ENCODE measurements at places on chromosomes 2 and 18.
A peak's percentile ranks its signal among the peaks of the same experiment; 100 is the strongest.

DNA sequence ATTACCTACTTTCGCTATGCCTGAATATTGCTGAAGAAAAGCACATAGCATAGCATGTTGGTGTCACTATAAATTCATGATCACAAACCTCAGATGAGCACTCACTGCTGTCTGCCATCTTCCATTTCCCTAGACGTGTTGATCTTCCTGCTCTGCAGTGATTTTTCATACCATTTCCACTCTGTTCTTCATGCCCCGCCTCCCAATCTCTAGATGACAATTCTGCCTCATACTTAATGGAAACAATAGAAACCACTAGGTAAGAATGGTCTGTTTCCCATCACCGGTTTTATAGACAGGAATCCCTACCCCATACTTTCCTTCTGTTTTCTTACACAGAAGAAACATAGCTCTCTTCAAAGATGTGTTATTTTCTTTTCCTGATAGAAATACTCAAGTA is 63.8 kb downstream of the PIK3C3 start:
- DNase-seq: no peak

- DNase-seq: no peak
Observed at GRCh38 chr2:39156107-39156506, 35.3 kb upstream of the SOS1 start.

- no peak for DNase-seq
Observed at GRCh38 chr18:55113800-55114199, 154.5 kb upstream of the CCDC68 start.

DNA sequence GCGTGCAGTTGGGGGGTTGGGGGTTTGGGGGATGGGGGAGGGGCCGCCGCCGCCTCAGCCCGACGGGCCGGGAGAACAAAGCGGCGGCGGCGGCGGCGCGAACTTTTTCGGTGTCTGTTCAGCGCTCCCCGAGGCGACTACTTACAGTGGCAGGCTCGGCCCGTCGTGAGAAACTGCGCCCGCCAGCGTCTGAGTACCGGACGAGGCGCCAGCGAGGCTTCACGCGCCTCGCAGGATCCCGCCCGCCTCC is 172 bp downstream of the PRKD3 start:
- no peak for DNase-seq

GRCh38 chr2:210818473-210818872 is 262.1 kb downstream of the CPS1 start:
- no peak for DNase-seq

- no peak for DNase-seq
Observed at GRCh38 chr2:115303-115702, 69.0 kb upstream of the FAM110C start.

DNA sequence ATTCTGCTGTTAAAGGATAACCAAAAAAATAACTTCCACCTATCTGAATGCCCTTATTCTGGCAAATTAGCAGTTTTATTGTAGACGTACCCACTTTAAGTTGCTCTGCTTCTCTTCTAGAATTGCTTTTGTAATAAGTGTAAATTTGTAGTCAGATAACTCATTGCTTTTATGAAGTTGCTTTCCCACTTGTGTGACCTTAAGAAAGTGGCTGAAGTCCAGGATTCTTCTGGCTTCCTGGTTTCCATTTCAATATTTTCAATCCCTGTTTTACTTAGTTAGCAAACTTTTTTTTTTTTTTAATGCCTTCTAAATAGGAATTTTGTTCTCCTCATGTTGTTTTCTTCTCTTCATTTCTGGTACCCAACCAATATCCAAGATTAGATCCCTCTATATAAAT is 59.8 kb downstream of the GLS start:
- DNase-seq: no peak

- no peak for DNase-seq
Observed at GRCh38 chr2:201969938-201970785, 63.5 kb upstream of the FZD7 start.

DNA sequence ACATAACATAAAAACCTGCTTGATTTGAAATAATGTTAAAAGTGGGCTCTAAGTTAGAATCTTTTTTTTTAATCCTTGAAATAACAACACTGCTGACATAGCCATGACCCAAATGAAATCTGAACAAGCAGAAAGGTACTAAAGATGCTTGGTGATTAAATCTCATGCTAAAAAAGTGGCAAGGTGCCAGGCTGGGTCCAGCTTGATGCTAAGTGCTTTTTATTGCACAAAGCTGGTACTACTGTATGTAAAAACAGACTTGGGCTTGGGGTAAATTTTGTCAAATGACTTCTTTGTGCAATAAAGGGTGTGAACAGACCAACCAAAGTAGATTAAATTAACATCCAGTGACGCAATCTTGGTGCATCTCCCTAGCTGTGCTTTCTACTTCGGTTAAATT is 13.4 kb downstream of the BCL11A start:
- DNase-seq: no peak

DNA sequence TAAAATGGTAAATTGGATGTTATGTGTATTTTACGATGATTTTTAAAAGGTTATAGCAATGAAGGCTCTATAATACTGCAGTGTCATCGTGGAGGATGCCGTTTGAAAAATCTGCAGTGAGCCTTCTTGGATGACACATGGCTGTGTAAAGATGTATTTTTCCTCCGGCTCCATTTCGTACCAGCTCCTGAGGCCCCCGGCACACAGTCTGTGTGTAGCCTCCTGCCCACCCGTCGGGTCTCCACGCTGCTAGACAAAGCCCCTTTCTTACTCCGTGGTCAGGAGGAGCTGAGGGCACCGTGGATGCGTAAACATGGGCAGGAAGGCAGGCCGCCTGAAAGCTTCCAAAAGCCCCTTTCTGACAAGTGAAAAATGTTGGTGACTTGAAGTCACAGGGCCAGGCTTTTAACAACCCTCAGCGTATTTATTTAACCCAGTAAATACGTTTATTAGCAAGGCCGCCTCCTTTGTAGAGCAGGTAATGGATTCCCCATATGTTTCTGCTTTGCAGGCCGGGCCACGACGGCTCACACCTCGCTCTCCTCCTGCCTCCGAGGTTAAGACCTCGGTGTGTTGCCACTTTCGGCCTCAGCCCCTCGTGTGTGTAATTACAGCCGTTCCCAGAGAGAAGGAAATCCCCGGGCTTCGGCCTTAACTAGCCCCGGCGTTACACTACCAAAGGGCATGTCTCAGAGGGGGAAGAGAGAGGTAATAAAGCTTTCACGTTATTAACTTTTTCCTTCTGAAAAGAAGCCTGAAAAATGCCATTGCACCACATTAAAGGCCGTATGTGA is 72.8 kb downstream of the DDX1 start:
- no peak for DNase-seq

- no peak for DNase-seq
Observed at GRCh38 chr2:1823187-1824169, 79.2 kb upstream of the PXDN start.

- DNase-seq: no peak
Observed at GRCh38 chr2:158154596-158154995, 52.9 kb downstream of the UPP2 start.

DNA sequence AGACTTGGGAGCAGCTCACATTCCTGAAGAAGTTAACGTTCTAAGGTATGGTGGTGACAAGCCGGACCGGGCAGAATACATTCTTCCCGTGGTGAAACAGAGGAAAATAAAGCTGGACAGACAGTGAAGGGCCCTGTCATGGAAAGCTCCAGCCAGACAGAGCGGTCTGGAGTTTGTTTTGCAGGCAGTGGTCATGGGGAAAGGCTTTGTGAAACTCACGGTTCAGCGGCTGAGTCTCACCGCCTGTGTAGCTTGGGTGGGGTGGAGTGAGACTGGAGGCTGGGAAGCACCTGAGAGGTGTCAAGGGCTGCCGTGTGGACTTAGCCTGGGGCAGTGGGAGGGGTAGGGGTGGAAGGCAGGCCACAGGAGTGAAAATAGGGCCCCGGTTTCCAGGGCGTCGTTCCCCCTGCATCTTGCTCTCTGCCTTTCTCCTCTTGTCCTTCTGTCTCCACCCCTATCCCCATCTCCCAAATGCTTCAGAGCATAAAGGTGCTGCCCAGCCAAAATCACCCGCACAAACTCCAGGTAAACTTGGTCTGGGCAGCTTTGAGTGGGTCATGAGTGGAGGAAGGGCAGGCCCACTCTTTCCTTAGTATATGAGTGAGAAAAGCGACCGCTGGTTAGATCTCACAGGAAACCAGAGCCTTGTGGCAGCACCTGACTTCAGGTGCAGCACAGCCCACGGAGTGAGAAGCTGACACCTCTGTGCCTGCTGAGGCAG is 11.4 kb upstream of the SLC20A1 start:
- no peak for DNase-seq

- no peak for DNase-seq
Observed at GRCh38 chr2:227607941-227608340, 6.7 kb downstream of the SCYGR3 start.

- peak; percentile 28 for DNase-seq
Observed at GRCh38 chr2:118221536-118222272, 133.4 kb downstream of the INSIG2 start.
